ENCODE measurements at places on chromosomes 4 and X. TPM values are rescaled to one million over a fixed set of nuclear protein-coding genes. Genes with fewer than 3 reads are reported as not detected.

Gene SPP1
- total RNA-seq: 196 TPM

Gene TCEAL7
- 48.6 TPM for total RNA-seq

Gene XG
- not detected for total RNA-seq

Gene GRPR
- 0.36 TPM for total RNA-seq

Gene CCDC110
- 5.1 TPM for total RNA-seq

Gene VBP1
- 76.6 TPM for total RNA-seq

Gene PRRG3
- 6.5 TPM for total RNA-seq

Gene NXF3
- total RNA-seq: not detected

Data from cerebellum (tissue), 4 donors.